ENCODE measurements at places on chromosomes 5 and 9. TPM values are rescaled to one million over a fixed set of nuclear protein-coding genes. Genes with fewer than 3 reads are reported as not detected.

CA9 gene
- total RNA-seq: 0.89 TPM

PCDHA12 gene
- not detected for total RNA-seq

PCDHA9 gene
- total RNA-seq: not detected

PCDHGA11 gene
- total RNA-seq: 0.39 TPM

SLC45A2 gene
- total RNA-seq: not detected

NOXA1 gene
- total RNA-seq: 0.46 TPM

LPAR1 gene
- total RNA-seq: not detected

PCDHGB3 gene
- 0.85 TPM for total RNA-seq

F2RL1 gene
- 0.09 TPM for total RNA-seq

CYLC2 gene
- total RNA-seq: not detected

IL13 gene
- total RNA-seq: 830 TPM

CARD9 gene
- total RNA-seq: 17.6 TPM

TMEM252 gene
- total RNA-seq: not detected

PTGR1 gene
- 1.8 TPM for total RNA-seq

TICAM2 gene
- 0.85 TPM for total RNA-seq

TMEM203 gene
- 34.9 TPM for total RNA-seq

IRF1 gene
- total RNA-seq: 155 TPM

DNA sequence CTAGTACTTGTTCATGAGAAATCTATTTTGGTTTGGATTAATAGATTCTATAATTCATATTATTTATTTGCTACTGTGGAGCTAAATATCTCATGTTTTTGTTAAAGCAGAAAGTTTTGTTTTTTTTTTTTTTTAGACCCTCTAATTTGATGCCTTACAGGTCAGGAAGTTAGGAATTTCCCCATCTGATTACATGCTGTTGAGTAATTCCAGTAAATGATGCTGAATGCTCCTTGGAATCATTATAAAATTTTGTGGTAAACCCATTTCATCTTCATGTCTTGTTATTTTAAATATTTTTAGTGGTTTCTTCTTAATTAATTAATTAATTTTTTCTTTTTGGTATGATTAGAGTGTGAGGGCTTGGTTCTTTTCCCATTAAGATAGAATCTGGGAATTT is 35.6 kb downstream of the NNT start:
- no peak overlapping the region for H3K4me3 ChIP-seq
- no peaks in the 10 kb centered on the region for H3K27me3 ChIP-seq
- DNase-seq: no peak
- H3K36me3 ChIP-seq: peaks cover 43% of the 10 kb centered on the region
- peaks cover 5% of the 10 kb centered on the region for H3K4me1 ChIP-seq

DNA sequence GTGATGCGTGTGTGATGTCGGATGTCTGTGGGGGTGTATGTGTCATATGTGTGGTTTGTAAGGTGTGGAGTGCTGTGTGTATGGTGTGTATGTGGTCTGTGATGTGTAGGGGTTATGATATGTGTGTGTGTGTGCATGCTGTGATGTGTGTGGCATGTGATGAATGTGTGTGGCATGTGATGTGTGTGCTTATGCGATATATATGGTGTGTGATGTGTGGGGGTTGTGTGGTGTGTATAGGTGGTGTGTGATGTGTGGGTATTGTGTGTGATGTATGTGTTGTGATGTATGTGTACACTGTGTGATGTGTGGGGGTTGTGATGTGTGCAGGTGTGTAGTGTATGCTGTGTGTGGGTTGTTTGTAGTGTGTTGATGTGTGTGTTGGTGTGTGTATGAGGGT is 9.2 kb upstream of the CRB2 start:
- no peak overlapping the region for H3K4me3 ChIP-seq
- no peaks in the 10 kb centered on the region for H3K4me1 ChIP-seq
- DNase-seq: no peak
- H3K27me3 ChIP-seq: peaks cover 4% of the 10 kb centered on the region

- H3K36me3 ChIP-seq: no peaks in the 10 kb centered on the region
- H3K4me3 ChIP-seq: no peak overlapping the region
- no peak for DNase-seq
- no peak overlapping the region for H3K27ac ChIP-seq
- H3K27me3 ChIP-seq: no peaks in the 10 kb centered on the region
Measured at GRCh38 chr5:165495829-165496380, 1990.5 kb downstream of the MAT2B start.

DNA sequence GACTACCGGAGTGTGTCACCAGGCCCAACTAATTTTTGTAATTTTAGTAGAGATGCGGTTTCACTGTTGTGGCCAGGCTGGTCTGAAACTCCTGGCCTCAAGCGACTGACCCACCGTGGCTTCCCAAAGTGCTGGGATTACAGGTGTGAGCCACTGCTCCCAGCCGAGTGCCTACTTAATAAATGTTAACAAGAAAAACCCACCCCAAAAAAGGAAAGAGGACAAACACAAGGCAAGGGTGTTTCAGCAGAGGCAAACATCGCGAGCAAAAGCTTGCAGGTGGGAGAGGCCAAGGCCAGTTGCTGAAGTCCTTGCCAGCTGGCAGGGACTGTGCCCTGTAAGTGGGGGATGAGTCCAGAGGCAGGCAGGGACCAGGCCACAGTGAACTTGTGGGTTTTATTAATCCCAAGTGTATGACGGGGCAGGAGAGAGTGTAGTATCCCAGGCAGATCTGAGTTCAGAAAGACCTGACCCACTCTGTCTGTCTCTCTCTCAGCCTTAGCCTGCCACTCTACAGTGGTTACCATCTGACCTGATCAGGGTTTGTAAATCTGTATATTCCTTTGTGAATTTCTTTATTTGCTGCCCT is 6.4 kb upstream of the FPGS start:
- peaks cover 36% of the 10 kb centered on the region for H3K36me3 ChIP-seq
- H3K27ac ChIP-seq: peak overlapping the region; percentile 81
- H3K4me1 ChIP-seq: peaks cover 21% of the 10 kb centered on the region
- no peaks in the 10 kb centered on the region for H3K27me3 ChIP-seq
- no peak for DNase-seq

DNA sequence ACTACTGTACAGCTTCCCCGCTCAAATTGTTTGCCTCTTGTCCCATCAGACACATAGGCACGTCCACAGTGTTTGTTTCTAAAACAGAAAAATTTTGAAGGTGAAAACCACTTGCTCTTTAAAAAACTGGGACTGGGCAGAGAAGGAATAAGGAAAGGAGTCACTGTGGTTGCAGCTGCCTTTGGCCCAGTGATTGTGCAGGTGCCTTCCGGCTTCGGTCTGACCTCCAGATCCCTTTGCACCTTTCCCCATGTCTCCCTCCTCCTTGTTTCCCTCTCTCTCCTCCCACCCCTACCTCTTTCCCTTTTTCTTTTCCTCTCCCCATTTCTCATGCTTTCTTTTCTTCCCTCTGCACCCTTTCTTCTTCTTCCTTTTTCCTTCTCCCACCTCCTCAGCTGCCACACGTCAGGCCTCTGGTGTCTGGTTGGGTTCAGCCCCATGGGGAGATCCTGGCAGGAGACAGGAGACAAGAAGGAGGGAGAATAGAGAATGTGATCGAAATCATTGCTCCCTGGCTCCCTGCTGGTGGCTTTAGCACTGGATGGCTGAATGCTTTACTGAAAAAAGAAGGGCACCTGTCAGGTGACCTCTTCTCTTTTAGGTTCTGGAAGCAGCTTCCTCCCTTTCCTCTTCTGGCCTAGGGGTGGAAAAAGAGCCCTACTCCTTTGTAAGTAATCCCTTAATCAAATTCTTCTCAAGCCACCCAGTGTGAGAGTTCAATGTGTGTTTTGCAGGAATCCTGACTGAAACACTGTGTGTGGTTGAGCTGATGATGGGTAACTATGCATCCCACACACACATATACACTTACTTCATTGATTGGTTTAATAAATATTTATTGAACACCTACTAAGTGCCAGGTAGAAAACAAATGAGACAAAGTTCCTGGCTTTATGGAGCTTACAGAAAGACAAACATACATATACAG is 267.3 kb downstream of the MAST4 start:
- H3K36me3 ChIP-seq: no peaks in the 10 kb centered on the region
- no peak for DNase-seq
- H3K4me1 ChIP-seq: peaks cover 16% of the 10 kb centered on the region
- peaks cover 45% of the 10 kb centered on the region for H3K27me3 ChIP-seq

- H3K4me1 ChIP-seq: no peaks in the 10 kb centered on the region
- no peak for DNase-seq
- no peak overlapping the region for H3K27ac ChIP-seq
Measured at GRCh38 chr5:107449369-107449768, 221.4 kb downstream of the EFNA5 start.

- H3K27ac ChIP-seq: no peak overlapping the region
- H3K27me3 ChIP-seq: no peaks in the 10 kb centered on the region
- DNase-seq: no peak
- H3K4me3 ChIP-seq: no peak overlapping the region
- no peaks in the 10 kb centered on the region for H3K36me3 ChIP-seq
Measured at GRCh38 chr5:156647034-156647451, 203.1 kb upstream of the PPP1R2B start.

- peak overlapping the region; percentile 82 for H3K4me3 ChIP-seq
- peaks cover 34% of the 10 kb centered on the region for H3K4me1 ChIP-seq
- H3K27ac ChIP-seq: peak overlapping the region; percentile 33
- peaks cover 3% of the 10 kb centered on the region for H3K36me3 ChIP-seq
- peak; percentile 18 for DNase-seq
Measured at GRCh38 chr5:55232271-55232984, 980 bp downstream of the CCNO start.

- no peaks in the 10 kb centered on the region for H3K27me3 ChIP-seq
- no peak overlapping the region for H3K27ac ChIP-seq
- H3K4me3 ChIP-seq: no peak overlapping the region
- H3K4me1 ChIP-seq: peaks cover 8% of the 10 kb centered on the region
Measured at GRCh38 chr9:105055917-105056316, 128.0 kb upstream of the ABCA1 start.

GRCh38 chr5:176388003-176388443 is 375 bp downstream of the NOP16 start:
- peaks cover 21% of the 10 kb centered on the region for H3K4me1 ChIP-seq
- H3K36me3 ChIP-seq: peaks cover 63% of the 10 kb centered on the region
- peak overlapping the region; percentile 97 for H3K4me3 ChIP-seq
- no peaks in the 10 kb centered on the region for H3K27me3 ChIP-seq

GRCh38 chr9:81771571-81771970 is 82.2 kb upstream of the TLE1 start:
- H3K4me1 ChIP-seq: no peaks in the 10 kb centered on the region
- H3K27me3 ChIP-seq: no peaks in the 10 kb centered on the region
- no peak for DNase-seq
- no peak overlapping the region for H3K27ac ChIP-seq
- H3K4me3 ChIP-seq: no peak overlapping the region

GRCh38 chr9:14488421-14489190 is 174.7 kb upstream of the NFIB start:
- H3K27me3 ChIP-seq: no peaks in the 10 kb centered on the region
- no peak for DNase-seq
- no peaks in the 10 kb centered on the region for H3K4me1 ChIP-seq
- H3K27ac ChIP-seq: no peak overlapping the region

DNA sequence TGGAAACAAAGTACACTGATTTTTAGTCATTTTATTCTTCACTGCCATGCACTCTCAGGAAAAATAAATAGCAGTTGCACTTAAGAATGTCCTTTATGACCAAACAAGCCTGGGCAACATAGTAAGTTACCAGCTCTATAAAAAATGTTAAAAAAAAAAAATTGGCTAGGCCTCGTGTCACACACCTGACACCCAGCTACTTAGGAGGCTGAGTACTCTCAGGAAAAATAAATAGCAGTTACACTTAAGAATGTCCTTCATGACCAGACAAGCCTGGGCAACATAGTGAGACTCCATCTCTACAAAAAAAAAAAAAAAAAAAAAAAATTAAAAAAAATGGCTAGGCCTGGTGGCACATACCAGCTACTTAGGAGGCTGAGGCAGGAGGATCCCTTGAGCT is 304.6 kb downstream of the SLCO4C1 start:
- H3K27me3 ChIP-seq: no peaks in the 10 kb centered on the region
- H3K4me1 ChIP-seq: no peaks in the 10 kb centered on the region
- H3K36me3 ChIP-seq: no peaks in the 10 kb centered on the region
- no peak overlapping the region for H3K4me3 ChIP-seq
- DNase-seq: no peak

DNA sequence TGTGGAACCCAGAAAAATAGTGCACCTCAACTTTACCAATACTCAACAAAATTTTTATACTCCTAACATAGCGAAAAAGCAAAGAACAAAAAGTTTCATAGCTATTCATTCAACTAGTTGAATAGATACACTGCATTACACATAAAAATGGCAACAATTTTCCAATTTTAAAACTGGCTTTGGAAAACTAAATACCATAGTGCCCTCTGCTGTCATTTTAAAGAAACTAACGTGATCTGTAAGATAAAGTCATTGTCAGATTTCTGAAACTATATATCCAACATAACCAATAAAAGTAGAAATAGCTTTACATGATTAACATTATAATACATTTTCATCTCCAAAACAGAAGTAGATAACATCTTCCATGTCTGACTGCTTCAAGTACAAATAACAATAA is 31.6 kb downstream of the DTWD2 start:
- H3K4me3 ChIP-seq: no peak overlapping the region
- no peaks in the 10 kb centered on the region for H3K27me3 ChIP-seq
- H3K4me1 ChIP-seq: no peaks in the 10 kb centered on the region

DNA sequence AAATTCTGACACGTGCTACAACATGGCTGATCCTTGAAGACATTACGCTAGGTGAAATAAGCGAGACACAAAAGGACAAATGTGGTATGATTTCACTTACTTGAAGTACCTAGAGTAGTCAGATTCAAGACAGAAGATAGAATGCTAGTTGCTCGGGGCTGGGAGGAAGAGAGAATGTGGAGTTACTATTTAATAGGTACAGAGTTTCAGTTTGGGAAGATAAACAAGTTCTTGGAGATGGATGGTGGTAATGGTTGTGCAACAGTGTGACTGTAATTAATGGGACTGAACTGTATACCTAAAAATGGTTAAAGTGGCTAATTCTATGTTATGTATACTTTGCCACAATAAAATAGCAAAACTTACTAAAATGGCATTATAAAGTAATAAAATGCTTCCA is 34.4 kb downstream of the PAM start:
- peaks cover 5% of the 10 kb centered on the region for H3K36me3 ChIP-seq
- H3K27me3 ChIP-seq: no peaks in the 10 kb centered on the region
- H3K27ac ChIP-seq: no peak overlapping the region

DNA sequence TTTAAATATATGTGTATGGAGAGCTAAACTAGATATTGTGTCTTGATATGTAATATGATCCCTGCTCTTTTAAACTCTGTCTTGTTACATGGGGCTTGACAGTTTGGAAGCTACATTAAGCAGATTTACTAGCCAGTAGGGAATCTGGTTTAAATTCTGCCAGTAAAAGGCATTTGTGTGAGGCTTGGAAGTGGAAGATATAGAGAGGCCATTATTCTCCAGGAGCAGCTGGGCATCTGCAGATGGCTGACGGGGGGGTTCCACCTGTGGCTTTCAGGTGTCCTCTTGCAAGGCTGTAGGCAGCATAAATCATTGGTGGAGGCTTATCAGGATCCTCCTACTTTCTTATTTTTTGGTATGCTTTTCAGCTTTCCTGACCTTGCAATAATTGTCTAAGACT is 179.1 kb upstream of the FBXL7 start:
- no peaks in the 10 kb centered on the region for H3K4me1 ChIP-seq
- H3K36me3 ChIP-seq: no peaks in the 10 kb centered on the region
- H3K27ac ChIP-seq: no peak overlapping the region
- no peak overlapping the region for H3K4me3 ChIP-seq
- H3K27me3 ChIP-seq: no peaks in the 10 kb centered on the region
- no peak for DNase-seq

- no peaks in the 10 kb centered on the region for H3K36me3 ChIP-seq
- DNase-seq: no peak
- H3K27ac ChIP-seq: no peak overlapping the region
- H3K4me1 ChIP-seq: no peaks in the 10 kb centered on the region
- no peaks in the 10 kb centered on the region for H3K27me3 ChIP-seq
Measured at GRCh38 chr5:92849756-92850155, 731.3 kb downstream of the NR2F1-AS1 start.

GRCh38 chr9:116539549-116539948 is 147.6 kb upstream of the TRIM32 start:
- no peak overlapping the region for H3K27ac ChIP-seq
- no peaks in the 10 kb centered on the region for H3K4me1 ChIP-seq
- H3K27me3 ChIP-seq: no peaks in the 10 kb centered on the region
- H3K36me3 ChIP-seq: no peaks in the 10 kb centered on the region
- DNase-seq: no peak
